ENCODE measurements at places on chromosomes 6 and 20.
A peak's percentile ranks its signal among the peaks of the same experiment; 100 is the strongest.

- DNase-seq: no peak
Observed at GRCh38 chr6:83413068-83413467, 17.8 kb downstream of the ME1 start.

- DNase-seq: no peak
Observed at GRCh38 chr20:62669249-62669648, 26.9 kb downstream of the SLCO4A1 start.

GRCh38 chr6:89045576-89045975, 35.0 kb upstream of the PNRC1 start:
- peak; percentile 43 for DNase-seq

DNA sequence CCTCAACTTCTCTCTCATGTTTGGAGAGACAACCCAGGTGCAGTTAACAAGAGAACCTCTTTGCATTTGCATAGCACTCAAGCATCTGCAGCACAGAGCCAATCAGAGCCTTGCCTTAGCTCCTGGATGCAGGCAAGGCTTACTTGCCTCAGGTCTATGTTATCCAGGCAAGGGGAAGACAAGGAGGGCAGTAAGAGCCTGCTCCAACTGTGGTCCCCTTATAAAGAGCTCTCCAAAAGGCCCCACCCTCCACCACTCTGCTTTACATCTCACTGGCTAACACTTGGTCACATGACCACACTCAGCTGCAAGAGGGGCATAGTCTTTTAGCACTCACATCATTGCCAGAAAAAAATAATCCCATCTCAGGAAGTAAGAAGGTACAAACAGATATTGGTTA, 540.0 kb downstream of the PTPRT start:
- DNase-seq: no peak

- peak; percentile 18 for DNase-seq
Observed at GRCh38 chr6:55918639-55919038, 43.2 kb upstream of the BMP5 start.

DNA sequence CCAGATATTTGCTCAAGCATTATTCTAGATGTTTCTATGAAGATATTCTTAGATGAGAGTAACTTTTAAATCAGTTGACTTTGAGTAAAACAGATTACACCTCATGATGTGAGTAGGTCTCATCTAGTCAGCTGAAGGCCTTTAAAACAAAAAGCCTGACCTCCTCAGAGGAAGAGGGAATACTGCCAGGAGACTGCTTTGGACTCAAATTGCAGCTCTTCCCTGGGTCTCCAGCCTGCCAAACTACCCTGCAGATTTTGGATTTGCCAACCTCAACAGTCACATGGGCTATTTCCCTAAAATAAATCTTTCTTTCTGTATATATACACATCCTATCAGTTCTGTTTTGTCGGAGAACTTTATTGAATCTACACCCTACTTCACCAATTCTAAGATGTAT, 182.5 kb upstream of the TENT5A start:
- no peak for DNase-seq

GRCh38 chr20:40668449-40669228, 20.4 kb downstream of the MAFB start:
- no peak for DNase-seq

GRCh38 chr6:112511441-112511840, 164.3 kb downstream of the RFPL4B start:
- no peak for DNase-seq

DNA sequence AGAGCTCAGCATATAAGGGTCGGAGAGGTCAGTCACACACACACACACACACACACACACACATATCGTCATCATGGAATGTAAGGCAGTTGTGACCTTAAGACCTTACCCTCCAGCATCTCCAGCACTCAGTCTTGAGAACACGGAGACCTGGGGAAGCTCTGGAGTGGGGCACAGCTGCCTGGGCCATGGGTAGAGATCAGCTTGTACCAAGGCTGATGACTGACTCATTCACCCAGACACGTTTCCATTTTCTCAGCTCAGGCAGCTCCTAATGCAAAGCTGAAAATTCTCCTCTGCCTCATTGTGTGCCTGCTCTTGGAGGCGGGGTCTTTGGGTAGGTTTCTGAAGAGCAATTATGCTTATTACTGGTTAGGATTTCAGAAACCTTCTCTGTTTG, 38.3 kb upstream of the PDYN start:
- no peak for DNase-seq

GRCh38 chr6:160975162-160975561, 16.4 kb upstream of the MAP3K4 start:
- DNase-seq: no peak

DNA sequence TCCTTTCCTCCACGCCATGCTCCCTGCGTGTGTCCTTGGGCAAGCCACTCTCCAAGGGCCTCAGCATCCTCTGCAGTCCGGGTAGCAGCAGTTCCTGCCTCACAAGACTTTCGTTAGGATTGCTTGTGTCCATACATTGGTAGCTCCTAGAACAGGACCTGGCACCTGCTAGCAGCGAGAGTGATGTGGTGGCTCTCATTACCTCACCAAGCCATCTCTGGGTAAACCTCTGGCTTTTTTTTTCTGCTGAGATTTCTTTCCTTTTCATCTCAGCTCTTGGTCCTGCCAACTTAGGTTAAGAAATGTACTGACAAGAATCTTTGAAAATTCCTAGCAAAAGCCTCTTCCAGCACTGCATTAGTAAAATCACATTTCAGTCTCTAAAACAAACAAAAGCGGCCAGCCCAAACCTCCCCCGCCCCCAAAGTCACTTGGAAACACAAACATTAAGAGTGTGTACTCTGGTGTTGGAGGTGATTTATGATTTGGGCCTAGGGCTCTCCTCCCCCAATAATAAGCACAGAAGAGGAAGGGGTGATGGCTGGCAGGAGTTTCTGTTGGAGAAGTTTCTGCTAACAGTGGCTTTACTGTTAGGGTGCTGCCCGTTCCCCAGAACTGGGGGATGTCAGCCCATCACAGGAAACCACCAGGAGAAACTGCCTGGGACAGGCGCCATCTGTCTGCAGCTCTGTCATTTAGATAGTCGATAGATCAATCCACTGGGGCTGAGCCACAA, 199.2 kb downstream of the CD83 start:
- DNase-seq: no peak
